ENCODE measurements at places on chromosomes 3 and 15.

GRCh38 chr3:165191491-165191890 lies 4.7 kb downstream of the SLITRK3 start:
- no peak for DNase-seq

- no peak for DNase-seq
Measured at GRCh38 chr3:145915787-145916186, 245.2 kb downstream of the PLOD2 start.

- DNase-seq, result no peak
Measured at GRCh38 chr15:51083641-51084166, 11.0 kb downstream of the TNFAIP8L3 start.

DNA sequence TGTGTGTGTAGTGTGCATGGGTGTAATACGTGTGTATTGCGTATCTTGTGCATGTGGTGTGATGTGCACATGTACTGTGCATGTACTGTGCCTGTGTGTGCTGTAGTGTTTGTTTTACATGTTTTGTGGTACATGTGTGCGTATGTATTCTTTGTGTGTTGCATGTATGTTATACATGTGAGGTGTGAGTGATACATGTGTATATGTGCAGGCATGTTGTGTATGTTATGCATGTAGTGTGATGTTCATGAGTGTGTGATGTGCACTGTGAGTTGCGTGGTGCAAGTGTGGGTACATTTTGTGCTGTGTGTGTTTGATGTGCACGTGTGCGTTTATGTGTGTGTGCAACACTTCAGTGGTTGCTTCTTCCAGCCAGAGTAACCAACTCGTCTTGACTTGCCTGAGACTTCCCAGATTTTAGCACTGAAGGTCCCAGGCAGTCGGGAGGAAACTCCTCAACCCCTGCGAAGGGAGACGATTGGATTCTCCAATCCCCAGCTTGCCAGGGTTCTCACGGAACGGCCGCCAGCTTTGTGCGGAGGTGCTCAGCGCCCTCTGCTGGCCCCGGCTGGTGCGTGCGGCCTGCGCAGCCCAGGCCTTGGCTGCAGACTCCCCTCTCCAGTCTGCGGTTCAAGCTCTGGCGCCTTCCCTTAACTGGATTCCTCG lies 3.6 kb downstream of the GALNT15 start:
- peak; percentile 58 for DNase-seq

GRCh38 chr3:186094696-186095425 lies 14.0 kb downstream of the ETV5 start:
- DNase-seq, result no peak
